Pulmonary artery endothelial cell (primary cell): ENCODE measurements at places on chromosomes 12 and 14.

DNA sequence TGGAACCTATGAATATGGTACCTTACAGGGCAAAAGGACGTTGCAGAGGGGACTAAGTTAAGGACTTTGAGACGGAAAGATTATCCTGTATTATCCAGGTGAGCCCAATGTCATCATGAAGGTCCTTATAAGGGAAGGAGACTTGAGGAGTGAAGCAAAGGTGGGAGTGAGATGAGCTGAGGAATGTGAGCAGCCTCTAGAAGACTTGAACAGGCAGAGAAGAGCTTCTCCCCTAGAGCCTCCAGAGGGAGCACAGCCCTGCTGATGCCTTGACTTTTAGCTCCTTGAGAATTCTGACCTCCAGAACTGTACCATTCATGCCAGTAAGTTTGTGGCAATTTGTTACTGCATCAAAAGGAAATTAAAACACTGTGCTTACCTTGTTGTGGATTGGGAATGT lies 41.8 kb upstream of the DCD start:
- no peak for DNase-seq

DNA sequence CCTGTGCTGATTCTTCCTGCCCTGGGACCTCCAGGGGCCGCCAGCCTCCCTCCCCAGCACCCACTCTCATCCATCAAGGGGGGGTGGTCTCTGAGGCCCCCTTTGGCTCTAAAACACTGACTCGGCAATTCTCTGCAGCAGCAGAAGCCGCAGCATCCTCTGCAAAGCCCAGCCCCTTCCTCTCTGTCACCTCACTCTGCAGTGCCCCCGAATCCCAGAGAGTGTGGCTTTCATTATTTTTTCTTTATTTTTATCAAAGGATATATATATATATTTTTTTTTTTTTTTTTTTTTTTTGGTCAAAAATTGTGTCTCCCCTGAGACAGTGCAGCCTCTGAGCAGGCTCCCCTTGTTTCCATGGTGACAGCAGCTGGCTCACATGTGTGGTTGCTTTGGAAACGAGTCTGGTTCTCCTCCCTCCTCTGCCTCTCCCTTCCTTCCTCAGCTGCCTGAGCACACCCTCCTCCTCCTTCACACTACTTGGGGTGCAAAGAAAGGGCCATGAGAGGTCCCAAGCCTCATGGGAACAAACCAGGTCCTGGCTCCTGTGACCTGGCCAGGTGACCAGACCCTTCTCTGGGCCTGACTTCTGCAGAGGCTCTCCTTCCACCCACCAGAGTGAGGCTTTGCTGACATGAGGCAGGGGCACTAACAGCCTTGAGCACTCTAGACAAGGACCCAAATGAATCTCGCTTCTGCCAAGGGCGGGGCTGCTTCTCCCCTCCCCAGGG lies 100.5 kb downstream of the LRRC74A start:
- no peak for DNase-seq

GRCh38 chr14:66237741-66238140 lies 248.4 kb upstream of the CCDC196 start:
- DNase-seq, result no peak

DNA sequence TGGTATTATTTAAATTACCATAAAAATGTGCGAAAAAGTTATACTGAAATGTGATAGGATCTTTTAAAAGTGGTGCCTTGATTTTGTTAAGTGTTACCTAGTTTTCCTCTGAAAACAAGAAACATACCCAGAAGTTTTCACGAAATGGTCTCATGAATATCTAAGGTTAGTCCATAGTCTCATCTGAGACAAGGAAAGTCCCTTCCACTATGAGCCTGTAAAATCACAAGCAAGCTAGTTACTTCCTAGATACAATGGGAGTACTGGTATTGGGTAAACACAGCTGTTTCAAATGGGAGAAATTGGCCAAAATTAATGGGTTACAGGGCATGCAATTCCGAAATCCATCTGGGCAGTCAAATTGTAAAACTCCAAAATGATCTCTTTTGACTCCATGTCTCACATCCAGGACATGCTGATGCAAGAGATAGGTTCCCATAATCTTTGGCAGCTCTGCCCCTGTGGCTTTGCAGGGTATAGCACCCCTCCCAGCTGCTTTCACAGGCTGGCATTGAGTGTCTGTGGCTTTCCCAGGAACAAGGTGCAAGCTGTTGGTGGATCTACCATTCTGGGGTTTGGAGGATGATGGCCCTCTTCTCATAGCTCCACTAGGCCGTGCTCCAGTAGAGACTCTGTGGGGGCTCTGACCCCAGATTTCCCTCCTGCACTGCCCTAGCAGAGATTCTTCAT lies 271.4 kb downstream of the NAV3 start:
- DNase-seq, result no peak

DNA sequence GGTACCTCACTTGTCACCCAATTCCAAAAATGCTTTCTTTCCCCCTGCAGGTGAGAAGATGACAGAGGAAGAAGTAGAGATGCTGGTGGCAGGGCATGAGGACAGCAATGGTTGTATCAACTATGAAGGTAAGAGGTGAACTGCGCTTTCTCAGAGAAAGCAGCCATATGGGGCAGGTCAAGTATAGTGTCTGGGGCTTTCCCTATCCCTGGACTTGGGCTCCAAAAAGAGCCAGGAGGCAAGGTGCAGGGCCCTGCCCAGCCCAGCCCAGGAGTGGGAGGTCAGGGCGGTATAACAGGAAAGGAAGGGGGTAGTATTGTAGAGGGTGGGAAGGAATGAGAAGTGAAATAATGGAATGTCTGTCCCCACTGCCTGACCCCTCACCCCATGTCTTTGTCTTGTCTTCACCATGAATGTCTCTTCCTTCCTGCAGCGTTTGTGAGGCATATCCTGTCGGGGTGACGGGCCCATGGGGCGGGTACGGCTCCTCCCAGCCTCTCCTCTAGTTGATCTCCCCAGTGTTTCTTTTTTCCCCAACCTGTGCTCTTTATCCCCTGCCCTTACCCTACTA lies 2.1 kb downstream of the MYL6 start:
- peak; percentile 66 for DNase-seq

GRCh38 chr12:69981881-69982475 lies 157.0 kb downstream of the MYRFL start:
- DNase-seq, result no peak

DNA sequence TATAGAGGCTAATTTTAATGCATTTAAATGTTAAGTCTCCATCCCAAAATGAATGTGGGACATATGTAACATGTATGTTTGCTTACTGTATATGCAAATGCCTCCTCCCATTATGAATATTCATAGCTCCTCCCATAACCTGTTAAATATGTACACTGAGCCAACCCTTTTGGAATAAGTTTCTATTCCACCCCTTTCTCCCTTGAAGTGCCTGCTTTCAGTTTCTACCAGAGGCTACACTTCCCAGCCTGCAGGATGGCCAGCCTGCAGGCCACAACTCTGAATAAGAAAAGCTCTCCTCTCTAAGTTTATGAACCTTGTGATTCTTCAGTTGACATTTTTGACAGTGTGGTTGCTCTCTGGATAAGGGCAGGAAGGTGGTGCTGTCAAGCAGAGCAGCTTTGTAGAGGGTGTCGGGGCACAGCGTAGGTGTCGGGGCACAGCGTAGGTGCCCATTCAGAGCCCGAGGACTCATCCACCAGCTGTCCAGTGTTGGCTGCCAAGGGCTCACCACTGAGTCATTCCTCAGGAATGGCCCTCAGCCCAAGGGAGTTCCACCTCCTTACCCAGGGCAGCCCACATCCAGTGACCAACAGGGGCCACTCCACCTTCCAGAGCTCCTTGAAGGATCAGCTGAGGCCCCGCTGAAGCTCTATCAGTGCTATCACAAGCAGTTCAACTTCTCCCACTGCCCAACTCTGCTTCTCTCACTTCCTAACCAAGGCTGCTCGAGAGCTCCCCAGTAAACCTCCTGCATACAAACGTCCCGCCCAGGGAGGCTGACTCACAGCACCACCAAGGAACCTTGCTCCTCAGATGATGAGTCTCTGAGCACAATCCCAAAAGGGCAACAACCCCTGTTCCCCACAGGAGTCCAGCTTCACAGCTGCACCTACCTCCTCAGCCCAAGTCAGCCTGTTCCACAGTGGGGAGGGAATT lies 31.4 kb downstream of the VWF start:
- peak; percentile 86 for DNase-seq

- peak; percentile 99 for DNase-seq
These were observed 133.5 kb upstream of the HIF1A start for GRCh38 chr14:61561657-61562276.

- DNase-seq, result no peak
These were observed 102.0 kb downstream of the ADGRD1 start for GRCh38 chr12:131055596-131056233.

DNA sequence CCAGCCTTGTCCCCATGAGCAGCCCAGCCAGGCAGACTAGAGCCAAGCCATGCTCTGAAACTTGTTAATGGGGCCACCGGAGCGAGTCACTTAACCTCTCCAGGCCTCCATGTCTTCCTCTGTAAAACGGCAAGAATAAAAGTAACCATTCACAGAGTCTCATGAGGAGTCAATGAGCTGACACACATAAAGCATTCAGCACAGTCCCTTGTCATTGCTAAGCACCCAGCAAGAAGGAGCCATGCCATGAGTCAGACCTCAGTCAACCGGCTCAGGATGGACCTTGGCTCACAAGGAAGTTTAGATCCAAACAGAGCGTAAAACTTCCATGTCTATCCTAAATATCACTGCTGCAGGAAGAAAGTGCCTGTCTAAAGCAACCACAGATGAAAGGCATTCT lies 10.6 kb downstream of the FICD start:
- DNase-seq, result no peak

DNA sequence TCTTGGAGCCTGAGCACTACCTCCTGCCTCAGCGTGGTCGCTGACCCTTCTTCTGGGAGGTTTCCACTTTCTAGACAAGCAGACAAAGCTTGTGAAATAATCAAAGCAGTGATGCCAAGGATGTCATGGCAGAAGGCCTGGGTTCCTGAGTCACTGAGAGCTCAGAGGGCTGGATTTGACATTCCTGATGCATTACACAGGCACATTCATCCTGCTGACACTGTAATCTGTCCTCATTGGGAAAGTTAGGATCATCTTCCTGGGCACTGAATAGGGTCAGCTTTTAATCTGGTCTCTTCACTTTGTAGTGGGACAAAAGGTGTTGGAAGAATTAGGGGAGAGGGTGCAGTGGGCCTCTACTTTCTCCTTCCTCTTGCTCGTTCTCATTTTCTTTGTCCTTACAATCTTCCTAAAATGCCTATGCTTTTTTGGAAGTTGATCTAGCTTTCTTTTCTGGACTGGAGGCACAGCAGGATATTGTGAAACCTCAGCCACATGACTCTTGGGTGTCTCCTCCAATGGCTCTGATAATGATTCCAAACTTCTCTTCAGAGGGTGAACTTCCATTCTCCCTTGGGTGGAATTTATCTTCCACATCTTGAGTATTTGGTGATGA lies 29.6 kb downstream of the EEA1 start:
- peak; percentile 76 for DNase-seq

GRCh38 chr12:9111525-9111924 lies 4.2 kb downstream of the A2M start:
- DNase-seq, result no peak

DNA sequence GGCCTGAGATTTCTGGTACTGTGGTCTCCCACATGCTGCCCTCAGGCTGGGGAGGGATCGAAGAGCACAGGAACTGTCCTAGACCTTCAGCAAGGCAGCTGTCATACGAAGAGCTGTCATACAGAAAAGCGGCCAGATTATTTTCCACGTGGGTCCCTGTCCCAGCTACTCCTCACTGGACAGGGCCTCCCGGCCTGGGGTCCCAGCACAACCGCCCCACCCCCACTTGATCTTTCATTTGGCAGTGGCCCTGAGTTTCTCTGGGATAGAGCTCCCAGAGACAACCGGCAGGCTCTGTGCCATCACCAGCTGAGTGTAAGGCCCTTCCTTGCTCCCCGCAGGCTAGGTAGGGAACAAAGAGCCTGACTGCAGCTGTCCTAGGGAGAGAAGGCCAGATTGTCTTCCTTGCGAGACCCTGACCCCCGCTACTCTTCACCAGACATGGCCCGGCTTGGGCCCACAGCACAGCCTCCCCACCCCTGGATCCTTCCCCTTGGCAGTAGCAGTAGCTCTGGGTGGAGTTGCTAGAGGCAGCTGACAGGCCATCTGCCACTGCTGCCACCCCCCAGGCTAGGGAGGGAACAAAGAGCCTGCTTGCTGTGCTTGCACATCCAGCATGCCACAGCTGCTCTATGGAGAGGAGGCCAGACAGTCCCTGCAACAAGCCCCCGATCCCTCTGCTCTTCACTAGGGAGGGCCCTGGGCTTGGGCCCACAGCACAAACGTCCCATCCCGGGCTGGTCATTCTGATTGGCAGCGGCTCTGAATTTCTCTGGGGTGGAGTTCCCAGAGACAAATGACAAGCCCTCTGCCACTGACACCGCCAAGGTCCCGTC lies 3.1 kb upstream of the OR4N2 start:
- DNase-seq, result no peak

- DNase-seq, result no peak
These were observed 111.8 kb upstream of the DNM1L start for GRCh38 chr12:32567296-32567674.

- no peak for DNase-seq
These were observed 256.8 kb upstream of the DDHD1 start for GRCh38 chr14:53409969-53410368.

- no peak for DNase-seq
These were observed 184.2 kb upstream of the GZMB start for GRCh38 chr14:24818058-24818822.

DNA sequence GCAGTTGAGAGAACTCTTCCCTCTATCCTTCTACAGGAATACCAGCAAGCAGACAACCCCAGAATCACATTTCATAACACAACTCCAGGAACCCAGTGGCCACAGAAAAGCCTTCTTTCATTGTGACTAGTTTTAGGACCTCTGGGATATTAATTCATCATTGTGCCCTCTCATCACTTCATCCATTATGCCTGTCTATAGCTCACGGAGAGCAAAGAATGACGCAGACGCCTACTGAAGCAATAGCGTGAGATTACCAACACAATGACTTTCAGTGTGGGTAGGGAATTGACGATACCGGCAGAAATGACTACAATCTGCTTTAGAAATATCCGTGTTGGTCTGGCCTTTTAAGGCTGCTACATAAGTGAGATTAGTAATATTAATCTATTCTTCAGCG lies 158.1 kb upstream of the FOXG1 start:
- no peak for DNase-seq

GRCh38 chr12:75735853-75736252 lies 224.4 kb upstream of the KRR1 start:
- DNase-seq, result no peak

- DNase-seq, result no peak
These were observed 52.2 kb upstream of the TRHDE start for GRCh38 chr12:72219937-72220336.

- peak; percentile 15 for DNase-seq
These were observed 51.3 kb downstream of the IFNG-AS1 start for GRCh38 chr12:68040450-68041075.

- no peak for DNase-seq
These were observed 19.2 kb downstream of the PACS2 start for GRCh38 chr14:105333613-105334364.
